ENCODE measurements at places on chromosomes 5 and 9.

- DNase-seq: no peak
Observed at GRCh38 chr9:98087420-98088354, 31.2 kb downstream of the NANS start.

DNA sequence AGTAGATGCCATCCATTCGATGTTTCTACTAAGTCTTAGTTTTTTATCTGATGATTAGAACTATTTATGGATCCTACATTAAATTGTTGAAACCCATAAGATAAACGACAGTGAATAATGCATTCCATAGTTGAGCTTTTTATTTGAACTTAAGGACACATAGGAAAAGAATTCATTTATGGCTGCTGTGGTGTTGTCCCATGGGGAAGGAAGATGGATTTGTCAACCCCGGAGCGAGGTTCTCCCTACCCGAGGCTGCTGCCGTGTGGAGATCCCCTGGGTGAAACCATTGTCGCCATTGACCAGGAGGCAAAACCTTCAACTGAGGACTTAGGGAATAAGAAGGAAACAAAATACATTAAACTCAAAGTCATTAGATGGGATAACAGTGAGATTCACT is 146.7 kb downstream of the PRDM6 start:
- DNase-seq: no peak

DNA sequence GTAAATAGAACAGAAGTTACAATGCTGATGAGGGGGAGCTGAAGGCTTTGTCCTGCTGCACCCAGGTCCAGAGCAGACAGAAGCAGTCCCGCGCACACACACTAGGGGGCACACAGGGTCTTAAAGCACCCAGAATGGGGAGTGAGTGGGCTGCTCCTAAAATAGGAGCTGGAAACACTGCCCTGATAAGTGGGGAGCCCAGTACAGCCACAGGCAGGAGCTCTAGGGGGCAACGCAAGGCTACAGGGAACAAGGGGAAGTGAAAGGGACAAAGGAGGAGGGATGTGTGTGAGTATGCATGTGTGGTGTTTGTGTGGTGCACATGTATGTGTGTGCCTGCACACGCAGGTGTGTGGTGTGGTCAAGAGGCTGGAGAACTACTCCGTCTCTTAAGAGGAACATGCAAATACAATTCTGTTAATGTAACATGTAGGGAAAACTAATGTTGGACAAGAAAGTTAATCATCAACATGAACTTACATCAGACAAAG is 191.5 kb downstream of the ROR2 start:
- peak; percentile 33 for DNase-seq

GRCh38 chr5:16144416-16144815 is 35.2 kb downstream of the MARCHF11 start:
- DNase-seq: no peak

GRCh38 chr5:64451551-64451950 is 54.3 kb upstream of the RGS7BP start:
- DNase-seq: no peak

DNA sequence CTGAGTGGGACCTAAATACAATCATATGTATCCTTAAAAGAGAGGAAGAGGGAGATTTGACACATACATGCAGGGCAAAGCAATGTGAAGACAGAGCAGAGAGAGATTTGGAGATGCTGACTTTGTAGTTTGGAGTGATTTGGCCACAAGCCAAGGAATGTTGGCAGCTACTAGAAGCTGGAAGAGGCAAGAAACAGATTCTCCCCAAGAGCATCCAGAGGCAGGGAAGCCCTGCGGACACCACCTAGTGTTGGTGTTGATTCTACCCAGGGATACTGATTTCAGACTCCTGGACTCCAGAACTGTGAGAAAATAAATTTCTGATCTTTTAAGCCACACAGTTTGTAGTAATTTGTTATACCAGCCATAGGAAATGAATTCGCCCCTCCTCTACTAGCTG is 64.9 kb upstream of the OSMR start:
- no peak for DNase-seq

- no peak for DNase-seq
Observed at GRCh38 chr5:135315386-135315785, 83.6 kb downstream of the MACROH2A1 start.
